ENCODE measurements at places on chromosomes 12 and 14.

- DNase-seq: peak; percentile 67
These were observed 4.0 kb downstream of the CHD4 start for GRCh38 chr12:6603095-6603567.

DNA sequence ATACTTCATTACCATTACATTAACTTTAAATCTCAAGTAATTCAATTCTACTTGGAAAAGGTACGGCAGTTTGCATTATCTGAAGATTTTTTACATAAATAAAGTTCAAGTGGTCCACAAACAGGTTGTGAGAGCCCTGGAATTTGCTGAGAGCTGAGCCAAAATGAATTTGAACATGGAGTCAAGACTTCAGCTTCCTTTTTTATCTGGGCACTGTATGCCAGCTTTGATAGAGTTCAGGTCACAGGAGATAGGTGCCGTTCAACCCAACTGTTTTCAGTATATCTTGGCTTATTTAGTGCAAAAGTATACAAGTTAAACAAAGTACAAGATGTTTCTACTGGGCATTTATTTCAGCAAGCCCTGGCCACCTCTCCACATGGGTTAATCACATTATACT lies 28.8 kb downstream of the HNRNPC start:
- no peak for DNase-seq

DNA sequence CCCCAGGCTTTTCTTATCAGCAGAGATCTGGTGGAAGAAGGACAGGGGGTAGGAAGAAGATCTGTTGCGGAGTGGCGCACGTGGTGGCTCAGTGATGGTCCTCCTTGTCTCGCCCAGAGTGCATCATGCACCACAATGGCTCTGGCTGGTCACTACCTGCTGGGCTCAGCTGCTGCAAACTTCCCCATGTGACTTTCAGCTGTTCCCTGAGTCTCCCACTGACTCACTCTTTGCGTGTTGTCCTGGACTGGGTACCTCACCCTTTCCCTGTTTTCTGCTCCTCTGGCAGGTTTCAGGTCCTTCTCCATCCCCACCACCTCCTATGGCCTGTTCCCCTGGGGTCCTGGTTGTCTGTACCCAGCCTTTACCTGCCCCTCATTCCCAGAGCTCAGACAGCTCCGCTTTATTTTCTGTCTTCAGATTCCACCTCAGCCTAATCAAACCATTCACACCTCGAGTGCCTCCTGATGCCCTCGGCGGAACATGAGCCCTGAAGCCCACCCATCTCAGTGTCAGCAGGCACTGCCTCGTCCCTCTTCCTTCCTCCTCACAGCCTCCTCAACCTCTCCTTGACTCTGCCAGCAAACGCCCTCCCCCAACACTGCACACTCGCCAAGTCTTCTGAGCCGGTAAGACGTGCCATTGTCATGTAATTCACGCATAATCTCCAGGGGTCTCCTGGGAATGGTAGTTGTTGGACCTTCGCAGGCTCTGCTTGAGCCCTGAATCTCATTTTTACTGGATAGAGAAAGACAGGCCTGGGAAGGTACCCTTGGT lies 1.8 kb downstream of the C1R start:
- DNase-seq: no peak

- DNase-seq: peak; percentile 70
These were observed 117.1 kb downstream of the SLC25A47 start for GRCh38 chr14:100440207-100440631.

GRCh38 chr14:75675265-75675960 lies 14.4 kb downstream of the TTLL5 start:
- DNase-seq: peak; percentile 52

DNA sequence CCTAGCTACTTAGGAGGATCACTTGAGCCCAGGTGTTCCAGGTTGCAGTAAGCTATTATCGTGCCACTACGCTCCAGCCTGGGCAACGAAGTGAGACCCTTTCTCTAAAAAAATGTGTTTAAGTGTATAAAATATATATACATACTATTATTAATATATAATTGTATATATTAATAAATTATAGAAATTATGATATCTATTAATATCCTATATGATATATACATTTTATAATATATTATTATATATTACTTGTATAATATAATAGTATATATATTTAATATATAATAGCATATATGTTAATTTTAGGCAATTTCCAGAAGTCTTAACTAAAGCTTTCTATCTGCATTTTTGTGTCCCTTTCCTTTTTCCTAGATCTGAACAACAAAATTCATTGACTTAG lies 12.3 kb downstream of the ALDH1L2 start:
- DNase-seq: no peak

GRCh38 chr14:50816395-50817047 lies 14.4 kb downstream of the NIN start:
- DNase-seq: no peak

DNA sequence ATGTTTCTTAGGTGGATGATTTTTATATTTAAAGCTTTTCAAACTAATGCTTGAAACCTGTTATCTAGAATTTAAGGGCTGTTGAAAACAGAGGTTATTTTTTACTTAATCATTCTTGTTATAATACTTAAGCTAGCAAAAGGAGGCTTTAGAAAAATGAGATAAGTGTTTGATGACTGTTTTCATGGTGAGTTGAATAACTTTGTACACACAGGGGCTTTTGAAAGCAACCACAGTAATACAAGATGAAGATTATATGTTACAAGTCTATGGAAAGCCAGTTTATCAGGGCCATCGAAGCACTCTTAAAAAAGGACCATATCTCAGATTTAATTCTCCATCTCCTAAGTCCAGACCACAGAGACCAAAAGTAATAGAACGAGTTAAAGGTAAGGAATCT lies 33.3 kb downstream of the KIAA0586 start:
- no peak for DNase-seq

GRCh38 chr14:95518045-95518751 lies 1.7 kb upstream of the SYNE3 start:
- peak; percentile 65 for DNase-seq

DNA sequence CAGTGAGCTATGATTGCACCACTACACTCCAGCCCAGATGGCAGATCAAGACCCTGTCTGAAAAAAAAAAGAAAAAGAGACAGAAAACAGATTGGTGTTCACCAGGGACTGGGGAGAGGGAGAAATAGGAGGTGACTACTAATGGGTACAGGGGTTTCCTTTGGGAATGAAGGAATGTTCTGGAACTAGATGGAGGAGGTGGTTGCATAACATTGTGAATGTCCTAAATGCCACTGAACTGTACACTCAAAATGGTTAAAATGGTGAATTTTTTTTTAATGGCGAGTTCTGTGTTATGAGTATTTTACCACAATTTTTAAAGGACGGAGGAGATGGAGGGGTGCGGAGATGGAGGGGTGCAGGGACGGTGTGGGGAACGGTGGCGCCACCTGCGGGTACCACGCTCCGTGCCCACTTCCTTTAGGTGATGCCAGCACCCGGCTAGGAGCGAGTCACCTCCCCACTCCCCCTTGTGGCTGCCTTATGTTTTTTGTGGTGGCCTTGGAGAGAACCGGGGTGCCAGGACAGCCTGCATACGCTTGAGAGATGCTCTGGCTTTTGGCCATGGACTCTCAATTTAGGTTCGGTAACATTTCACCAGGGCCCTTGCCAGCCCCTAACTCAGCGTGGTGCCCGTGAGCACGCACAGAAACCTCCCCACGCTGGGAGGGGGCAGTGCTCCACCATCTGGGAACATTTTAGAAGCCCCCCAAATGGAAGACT lies 16.1 kb downstream of the UBC start:
- peak; percentile 90 for DNase-seq

GRCh38 chr14:103819503-103820307 lies 27.7 kb downstream of the PPP1R13B start:
- no peak for DNase-seq

DNA sequence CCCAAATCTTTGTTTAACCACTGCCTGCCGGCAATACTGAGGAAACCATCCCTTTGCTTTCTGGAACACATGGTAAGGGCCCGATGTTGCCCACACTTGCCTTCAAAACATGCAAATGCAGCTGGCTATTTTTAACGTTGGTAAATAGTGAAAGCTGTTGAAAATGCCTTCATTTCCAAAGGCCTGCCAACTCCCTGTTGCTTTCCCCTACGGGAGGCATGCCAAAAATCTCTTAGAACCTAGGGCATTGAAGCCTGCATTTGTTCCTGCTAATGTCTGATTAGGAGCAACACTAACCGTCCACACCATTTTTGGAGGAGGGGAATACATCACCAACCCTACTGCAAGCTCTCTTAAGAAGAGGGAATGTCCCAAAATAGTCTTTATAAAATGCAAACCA lies 152.6 kb upstream of the NOS1 start:
- DNase-seq: no peak
